Astrocyte of the spinal cord (primary cell): ENCODE measurements at places on chromosomes 5 and 9.

GRCh38 chr5:1312993-1313833 lies 18.3 kb upstream of the TERT start:
- DNase-seq: no peak

- DNase-seq: peak; percentile 76
Measured at GRCh38 chr9:134378901-134379338, 52.7 kb downstream of the RXRA start.

GRCh38 chr9:114291886-114292590 lies 30.9 kb upstream of the ORM1 start:
- no peak for DNase-seq

- DNase-seq: peak; percentile 69
Measured at GRCh38 chr5:59673438-59674058, 220.0 kb downstream of the PDE4D start.

- DNase-seq: no peak
Measured at GRCh38 chr5:88825584-88826315, 57.2 kb downstream of the MEF2C start.

GRCh38 chr5:174110310-174110709 lies 64.8 kb downstream of the NSG2 start:
- DNase-seq: no peak

DNA sequence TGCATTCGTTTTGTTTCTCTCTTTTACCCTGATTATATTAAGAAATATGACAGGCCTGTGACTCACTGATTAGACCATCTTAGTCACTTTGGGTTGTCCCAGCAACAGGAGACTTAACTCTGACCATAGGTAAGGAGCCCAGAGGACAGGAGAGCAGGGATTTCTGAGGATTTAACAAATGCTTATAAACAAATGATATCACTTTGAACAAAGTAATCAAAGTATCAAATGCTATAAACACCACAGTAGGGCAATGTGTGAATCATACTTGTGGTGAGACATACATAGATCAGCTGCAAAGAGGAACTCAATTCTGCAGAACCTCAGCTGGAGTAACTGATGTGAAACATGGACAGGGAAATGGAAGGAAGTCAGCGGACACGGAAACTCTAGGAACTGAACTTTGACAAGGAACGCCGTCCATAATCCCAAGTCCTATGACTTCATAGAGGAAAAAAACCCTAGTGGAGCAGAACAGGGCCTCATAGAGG lies 190.6 kb upstream of the MSX2 start:
- DNase-seq: peak; percentile 87

GRCh38 chr5:35316611-35317274 lies 86.5 kb upstream of the PRLR start:
- DNase-seq: no peak

- no peak for DNase-seq
Measured at GRCh38 chr9:69334317-69334716, 9.3 kb downstream of the ENTREP1 start.

DNA sequence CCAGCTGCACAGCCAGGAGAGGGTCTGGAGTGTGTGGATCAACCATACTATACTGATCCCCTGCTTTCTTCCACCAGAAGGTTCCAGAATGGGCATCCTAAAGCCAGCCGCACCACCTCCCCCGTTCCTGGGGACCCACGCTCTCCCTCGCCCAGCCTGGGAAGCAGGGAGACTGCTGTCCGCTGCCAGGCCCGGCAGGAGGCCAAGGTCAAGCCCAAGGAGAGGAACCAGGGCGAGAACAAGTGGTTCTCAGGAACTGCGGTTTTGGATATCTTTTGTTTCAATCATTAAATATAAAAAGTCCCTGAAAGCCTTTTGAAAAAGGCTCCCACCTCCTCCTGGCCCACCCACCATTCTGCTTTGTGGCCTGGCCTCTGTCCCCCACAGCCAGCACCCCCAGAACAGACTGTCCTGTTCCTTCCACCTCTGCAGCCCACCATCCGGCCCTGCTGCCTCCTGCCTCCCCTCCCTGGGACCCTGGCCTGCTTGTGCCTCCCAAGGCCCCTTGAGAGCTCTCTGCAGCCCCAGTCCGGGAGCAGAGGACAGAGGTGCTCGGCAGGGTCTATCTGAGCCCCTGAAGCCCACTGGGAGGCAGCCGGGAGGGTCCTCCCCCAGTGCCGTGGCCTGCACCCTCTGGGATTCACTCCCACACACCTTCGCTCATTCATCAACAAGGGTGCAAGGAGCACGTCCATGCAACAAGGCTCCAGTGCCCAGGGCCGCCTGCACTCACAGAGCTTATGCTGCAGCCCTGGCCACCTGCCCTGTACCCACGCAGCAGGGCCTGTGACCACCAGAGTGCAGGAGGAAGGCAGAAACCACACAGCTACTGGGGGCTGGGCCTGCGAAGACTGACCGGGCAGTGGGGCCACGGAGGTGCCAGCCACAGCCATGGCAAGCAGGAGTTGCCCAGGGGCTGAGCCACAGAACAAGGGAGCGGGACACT lies 614 bp upstream of the LCN6 start:
- DNase-seq: no peak

DNA sequence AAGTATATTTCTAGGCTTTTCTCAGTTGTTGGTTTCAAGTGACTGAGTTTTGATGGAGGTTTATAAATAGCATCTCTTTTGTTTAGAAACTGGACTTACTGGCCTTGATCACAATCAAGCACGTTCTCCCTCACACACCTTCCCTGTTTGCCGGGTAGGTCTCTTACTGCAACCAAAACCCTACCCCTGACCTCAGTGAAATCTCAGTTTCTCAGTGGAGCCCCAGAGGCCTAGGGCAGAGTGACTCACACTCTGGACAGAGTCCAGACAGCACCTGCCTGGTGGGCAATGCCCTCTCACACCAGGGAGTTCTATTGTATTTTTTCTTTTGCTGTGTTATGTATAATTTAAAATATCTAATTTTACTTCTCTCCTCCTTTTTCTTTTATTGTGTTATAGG lies 48.4 kb upstream of the EPB41L4B start:
- no peak for DNase-seq

GRCh38 chr9:107992271-107992670 lies 502.7 kb upstream of the KLF4 start:
- no peak for DNase-seq

DNA sequence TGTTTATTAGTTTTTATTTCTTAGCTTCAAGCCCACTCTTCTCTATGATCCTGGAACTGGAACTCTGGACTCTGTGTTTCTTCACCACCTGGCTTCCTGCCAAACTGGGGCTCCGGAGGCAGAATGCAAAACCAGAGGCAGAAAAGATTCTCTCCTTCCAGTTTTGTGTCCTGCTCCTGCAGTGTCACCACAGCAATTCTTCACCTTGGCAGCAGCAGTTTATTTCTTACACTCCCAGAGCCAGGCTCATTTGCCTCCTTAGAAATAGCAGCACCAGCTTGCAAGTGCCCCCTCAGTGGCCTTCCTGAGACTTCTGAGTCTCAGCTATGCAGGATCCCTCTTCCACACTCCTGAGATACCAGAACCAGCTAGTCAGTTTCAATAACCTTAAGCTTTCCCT lies 26.7 kb upstream of the CAMK4 start:
- DNase-seq: no peak

DNA sequence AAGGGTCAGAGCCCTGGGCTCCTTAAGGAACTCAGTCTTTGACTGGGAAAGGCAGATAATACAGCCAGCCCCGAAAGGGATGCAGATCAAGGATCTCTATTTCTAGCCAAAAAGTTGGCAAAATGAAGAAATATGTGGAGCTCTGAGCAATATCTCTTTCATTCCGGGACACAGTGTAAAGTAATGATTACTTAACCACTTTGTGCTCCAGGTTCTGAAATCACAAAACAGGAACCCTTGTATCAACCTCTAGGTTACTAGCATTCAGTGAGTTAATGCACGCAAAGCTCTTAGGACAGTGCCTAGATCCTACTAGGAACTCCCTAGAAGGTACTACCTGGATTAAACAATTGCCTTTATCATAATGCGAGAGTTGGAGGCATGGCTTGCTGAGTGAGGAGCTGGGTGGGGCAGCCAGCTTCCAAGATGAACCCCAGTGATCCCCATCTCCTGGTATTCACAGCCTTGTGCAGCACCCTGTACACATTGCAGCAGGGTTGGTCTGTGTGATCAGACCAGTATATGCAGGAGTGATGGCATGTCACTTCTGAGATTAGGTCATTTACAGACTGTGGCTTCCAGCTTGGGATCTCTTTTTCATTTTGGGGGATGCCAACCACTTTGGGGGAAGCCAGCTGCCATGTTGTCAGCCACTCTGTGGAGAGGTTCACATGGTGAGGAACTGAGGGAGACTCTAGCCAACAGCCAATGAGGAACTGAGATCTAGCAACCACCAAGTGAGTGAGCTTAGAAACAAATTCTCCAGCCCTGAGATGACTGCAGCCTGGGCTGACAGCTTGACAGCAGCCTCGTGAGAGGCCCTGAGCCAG lies 103.1 kb upstream of the SLC44A1 start:
- DNase-seq: no peak

GRCh38 chr5:98923966-98924365 lies 4.8 kb downstream of the CHD1 start:
- no peak for DNase-seq

DNA sequence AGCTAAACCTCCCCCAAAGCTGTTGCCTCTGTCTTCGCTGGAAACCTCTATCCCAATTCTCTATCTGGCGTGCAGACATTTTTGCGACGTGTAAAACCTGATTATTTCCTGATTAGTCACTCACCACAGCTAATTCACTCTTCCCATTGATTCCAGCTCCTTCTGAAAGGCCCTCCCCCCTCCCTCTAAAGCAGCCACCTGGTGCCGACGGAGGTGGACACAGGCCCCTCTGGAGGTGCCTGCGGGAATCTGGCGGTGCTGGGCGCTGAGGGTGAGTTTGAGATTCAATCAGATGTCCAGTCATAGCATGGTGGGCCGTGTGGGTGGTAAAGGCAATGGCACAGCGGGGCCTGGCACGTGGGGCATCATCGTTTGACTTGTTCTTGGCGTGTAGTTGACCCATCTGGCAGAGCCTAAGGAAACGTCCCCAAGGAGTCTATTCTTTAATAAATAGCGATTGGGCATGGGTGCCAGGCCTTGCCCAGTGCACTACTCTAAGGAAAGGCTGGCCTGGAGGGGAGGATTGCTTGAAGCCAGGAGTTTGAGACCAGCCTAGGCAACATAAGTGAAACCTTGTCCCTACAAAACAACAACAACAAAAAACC lies 271.1 kb upstream of the MVB12B start:
- peak; percentile 43 for DNase-seq

DNA sequence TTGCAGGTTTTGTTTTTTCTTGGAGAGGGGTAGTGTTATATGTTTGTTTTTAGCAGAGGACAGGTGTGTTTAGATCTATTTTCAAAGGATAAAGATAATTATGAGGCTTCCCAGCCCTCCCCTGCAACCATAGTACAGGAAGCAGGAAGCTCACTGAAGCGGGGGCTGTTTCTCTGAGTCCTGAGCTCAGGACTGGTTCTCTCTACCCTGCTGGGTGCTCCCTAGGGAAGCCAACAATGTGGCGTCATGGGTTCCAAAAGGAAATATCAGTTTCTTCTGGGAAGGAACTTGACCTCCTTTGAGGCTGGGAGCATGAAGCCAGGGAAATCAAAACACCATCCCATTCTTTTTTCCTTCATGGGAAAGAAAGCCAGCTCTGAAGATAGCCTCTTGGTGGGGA lies 62.2 kb downstream of the RAD23B start:
- DNase-seq: no peak

DNA sequence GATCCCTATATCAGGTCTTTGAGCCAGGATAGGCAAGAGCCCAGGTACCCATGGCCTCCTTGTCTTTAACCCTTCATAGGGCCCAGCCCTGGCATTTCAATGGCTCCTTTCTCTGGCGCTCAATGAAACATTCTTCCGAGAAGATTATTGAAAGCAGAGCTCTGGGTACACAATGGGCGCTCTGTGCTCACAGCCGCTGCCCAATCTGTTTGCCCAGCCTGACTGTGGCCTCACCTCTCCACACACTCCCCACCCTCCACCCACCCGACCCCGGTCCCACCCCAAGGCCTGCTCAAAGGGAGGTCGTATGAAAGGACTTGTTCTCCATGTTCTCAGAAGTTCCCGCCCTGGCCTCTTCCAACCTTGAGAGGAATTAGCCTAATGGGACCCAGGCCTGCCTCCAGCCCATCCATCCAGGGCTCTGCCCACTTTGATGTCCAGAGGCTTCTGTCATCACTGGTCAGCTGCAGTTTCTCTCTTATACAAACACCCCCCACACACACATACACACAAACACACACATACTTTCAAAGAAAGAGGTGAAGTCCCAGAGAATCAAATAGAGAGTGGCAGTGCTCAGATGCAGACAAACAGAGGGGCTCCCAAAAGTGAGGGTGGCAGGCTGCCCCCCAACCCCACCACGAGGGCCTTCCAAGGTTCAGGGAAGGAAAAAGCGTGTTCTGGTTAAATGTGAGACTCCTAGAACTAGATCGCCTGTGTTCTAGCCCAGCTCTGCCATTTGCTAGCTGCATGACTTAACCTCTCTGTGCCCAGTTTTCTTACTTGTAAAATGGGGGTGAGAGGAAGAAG lies 5.1 kb upstream of the ARSI start:
- no peak for DNase-seq

DNA sequence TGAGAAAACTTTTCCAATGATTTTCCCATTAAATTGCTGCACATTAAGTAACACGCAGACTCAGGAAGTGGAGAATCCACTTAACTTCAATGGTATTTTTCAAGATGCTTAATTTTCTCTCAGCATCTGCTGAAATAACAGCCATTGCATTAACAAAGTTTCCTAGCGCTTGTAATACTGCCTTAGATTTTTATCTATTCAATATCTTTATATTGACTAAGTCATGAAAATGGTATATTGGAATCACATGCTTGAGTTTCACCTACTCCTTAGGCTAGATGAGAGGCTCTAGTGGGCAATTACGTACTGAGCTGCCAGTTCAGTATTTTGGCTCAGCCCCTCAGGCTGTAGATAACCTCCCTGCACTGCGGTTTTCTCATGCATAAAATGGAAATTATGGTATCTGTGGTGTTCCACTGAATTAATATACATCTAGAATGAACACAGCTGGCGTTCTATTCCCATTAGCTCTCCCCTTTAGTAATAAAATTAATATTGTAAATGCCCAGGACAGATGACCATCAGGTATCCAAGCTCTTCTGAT lies 112.9 kb downstream of the MTX3 start:
- DNase-seq: no peak

DNA sequence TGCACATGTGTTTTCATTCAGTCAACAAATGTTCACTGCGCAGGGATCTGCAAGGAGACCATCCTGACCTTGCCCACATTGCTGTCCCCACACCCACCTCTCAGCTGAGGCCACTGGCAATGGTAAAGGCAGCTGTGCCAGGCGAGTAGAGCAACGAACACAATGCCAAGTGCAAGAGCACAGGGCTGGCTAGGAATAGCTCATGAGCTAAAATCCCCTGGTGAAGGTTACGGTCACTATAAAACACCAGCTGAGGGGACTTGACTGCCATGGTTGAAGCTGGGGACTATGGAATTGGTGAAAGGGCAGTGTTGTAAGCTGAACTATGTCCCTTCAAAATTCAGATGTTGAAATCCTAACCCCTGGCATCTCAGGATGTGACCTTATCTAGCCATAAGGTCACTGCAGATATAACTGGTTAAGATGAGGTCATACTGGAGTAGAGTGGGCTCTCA lies 96.1 kb downstream of the OTULIN start:
- no peak for DNase-seq

- DNase-seq: no peak
Measured at GRCh38 chr5:175351126-175351525, 92.9 kb downstream of the DRD1 start.
